ENCODE measurements at places on chromosomes 7 and 10.

GRCh38 chr10:79941146-79941545, 7.8 kb downstream of the SFTPD start:
- no peak for DNase-seq

GRCh38 chr7:143973870-143974416, 19.3 kb downstream of the OR2F1 start:
- no peak for DNase-seq

GRCh38 chr7:123665157-123665556, 9.5 kb downstream of the LMOD2 start:
- DNase-seq = no peak

- DNase-seq = no peak
Measured at GRCh38 chr10:129914960-129915359, 49.1 kb downstream of the EBF3 start.

GRCh38 chr10:121325490-121326231, 272.6 kb downstream of the FGFR2 start:
- DNase-seq = no peak

- no peak for DNase-seq
Measured at GRCh38 chr7:141884539-141885225, 31.5 kb upstream of the OR9A4 start.

DNA sequence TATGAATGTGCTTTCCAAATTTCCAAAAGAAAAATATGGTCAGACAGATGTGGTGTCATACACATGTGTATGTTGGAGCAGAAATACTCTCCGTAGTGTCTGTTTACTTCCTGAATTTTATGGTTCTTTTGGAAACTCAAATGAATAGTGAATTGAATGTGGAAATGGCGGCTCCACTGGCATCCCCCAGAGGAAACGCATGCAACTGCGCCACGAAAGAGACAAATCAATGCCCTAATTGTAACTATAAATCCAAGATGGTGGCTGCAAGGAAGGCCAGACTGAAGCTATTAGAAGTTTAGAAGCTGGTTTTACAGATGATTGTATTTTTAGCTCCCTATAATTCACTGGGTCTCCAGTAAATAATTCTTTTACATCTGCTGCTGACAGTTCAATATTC, 246.7 kb downstream of the FGFR2 start:
- no peak for DNase-seq

- no peak for DNase-seq
Measured at GRCh38 chr7:140239653-140239935, 62.8 kb upstream of the KDM7A start.

DNA sequence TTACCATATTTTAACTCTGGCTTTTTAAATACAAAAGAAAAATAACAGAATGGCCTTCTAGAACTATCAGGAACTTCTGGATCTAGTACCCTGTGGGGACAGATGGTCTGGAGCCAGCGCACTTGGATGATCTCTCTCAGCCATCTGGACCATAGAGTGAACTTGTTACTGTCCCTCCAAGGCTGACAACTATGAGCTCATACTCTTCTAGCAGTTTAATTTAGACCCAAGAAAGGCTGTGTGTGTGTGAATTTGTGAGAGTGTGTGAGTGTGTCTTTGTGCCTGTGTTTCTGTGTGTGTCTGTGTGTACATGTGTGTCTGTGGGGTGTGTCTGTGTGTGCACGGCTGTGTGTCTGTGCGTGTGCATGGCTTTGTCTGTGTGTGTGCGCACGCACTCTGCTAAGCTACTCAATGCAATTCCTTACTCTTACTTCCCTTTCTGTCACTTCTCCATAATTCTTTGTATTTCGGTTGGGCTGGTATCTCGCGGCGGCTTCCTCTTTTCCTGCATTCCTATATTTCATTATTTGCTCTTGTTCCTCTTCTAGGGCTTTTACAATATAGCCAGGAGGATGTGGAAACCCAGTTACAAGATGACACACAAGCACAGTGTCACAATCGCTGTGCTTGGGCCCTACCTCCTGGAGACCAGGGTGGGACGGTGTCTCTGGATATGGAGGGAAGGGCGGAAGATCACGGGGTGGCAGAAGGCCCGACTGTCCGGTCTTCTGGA, 51.9 kb downstream of the IKZF1 start:
- peak; percentile 68 for DNase-seq

- no peak for DNase-seq
Measured at GRCh38 chr10:6072215-6072934, 10.2 kb upstream of the IL2RA start.

GRCh38 chr7:48180981-48181380, 9.7 kb downstream of the ABCA13 start:
- DNase-seq = no peak

DNA sequence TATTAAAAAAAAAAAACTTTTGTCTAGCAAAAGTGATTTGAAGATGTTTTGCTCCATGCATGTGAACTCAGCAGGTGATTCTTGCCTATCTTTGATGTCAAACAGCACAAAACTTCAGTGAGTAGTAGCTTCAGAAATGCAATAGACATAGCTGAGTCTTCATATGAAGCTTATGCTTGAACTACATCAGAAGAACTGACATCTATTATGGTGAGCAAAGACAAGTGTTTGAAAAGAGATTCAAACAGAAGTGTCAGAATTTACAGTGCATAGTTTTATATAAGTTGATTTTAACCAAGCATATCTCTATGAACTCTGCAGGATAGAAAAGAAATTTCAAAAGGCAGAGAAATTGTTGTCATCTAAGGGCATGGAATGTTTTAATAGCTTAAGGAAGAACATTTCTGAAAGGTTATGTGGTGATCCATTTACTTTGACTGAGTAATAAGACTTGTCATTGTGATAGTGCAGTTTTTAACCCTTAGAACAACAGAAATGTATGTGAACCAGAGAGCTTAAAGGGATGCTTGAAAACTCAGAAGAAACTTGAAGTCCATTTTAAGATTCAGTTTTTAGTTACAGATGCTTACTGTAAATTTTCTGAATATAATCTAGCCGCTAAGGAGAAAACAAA, 351.4 kb downstream of the MDFIC start:
- no peak for DNase-seq

DNA sequence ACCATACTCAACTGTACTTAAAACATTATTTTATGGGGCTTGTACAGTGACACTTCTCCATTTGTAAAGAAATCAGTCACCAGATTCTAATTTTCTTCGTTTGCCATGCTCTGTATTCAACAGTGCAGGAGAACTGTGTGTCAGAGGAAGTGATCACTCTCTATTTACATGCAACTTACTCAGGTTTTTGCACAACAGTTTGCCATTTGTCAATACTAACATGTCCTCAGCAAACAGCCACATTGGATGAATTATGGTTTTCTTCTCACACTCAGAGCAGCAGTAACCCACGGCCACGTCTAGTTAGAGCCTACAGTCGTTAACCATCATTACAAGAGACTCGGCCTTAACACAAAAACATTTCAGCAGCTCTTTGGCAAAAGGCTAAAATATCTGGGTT, 69.2 kb upstream of the SP4 start:
- no peak for DNase-seq

- DNase-seq = no peak
Measured at GRCh38 chr7:43501870-43502269, 81.0 kb upstream of the STK17A start.

DNA sequence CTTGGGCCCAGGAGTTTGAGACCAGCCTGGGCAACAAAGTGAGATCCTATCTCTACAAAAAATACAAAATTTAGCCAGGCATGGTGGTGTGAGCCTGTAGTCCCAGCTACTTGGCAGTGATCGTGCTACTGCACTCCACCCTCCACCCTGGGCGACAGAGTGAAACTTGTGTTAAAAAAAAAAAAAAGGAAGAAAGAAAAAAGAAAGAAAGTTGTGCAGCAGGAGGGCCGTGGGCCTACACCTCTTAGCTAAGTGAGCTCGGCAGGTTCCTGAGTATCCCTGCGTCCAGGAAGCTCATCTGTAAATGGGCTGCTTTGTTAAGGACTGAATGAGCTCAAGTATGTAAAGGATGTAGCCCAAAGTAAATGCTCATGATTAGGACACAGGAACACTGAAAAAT, 155.0 kb downstream of the RNF216 start:
- no peak for DNase-seq

DNA sequence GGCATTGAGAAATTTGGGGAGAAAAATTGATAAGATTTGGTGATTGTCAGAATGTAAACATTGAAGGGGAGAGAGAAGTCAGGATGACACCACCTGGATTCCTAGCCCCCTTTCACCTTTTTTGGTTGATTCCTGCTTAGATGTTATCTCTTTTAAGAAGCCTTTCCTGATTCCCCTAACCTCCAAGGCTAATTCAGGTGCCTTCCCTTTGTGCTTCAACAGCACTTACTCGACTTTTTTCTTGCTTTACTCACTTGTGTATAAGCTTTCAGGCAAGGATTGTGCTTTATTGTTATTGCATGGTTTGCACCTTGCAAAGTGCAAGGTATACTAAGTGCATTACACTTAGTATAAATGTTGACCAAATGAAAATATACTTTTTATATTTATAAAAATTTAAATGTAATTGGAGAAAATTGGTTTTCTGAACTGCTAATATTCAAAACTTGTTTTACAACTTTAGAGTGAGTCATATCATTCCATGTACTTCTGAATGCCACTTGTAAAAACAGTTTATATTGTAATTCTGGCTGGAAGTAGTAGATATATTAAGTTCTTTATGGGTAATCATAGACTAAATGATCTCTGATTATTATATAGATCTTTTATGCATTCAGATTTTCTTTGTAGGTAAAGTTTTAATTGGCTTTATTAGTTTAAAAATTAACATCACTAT, 13.2 kb downstream of the SHOC2 start:
- no peak for DNase-seq

GRCh38 chr7:6317797-6318438, 45.5 kb upstream of the CYTH3 start:
- DNase-seq = peak; percentile 52

- DNase-seq = no peak
Measured at GRCh38 chr7:133530682-133531081, 277.8 kb downstream of the EXOC4 start.
